Nasal cavity respiratory epithelium epithelial cell of viscerocranial mucosa (primary cell): ENCODE measurements at places on chromosomes 11 and 22. TPM values are rescaled to one million over a fixed set of nuclear protein-coding genes. Genes with fewer than 3 reads are reported as not detected.

OR10D3 gene
- total RNA-seq, result not detected in 2 replicates

TAGLN gene
- 90.6 and 388 TPM in 2 replicates for total RNA-seq

CABP7 gene
- total RNA-seq, result not detected in 2 replicates

MS4A14 gene
- not detected in 2 replicates for total RNA-seq

TSSK2 gene
- under 0.01 TPM in 1 of 2 replicates, not detected in the other for total RNA-seq

GRAP2 gene
- not detected in 2 replicates for total RNA-seq

C11orf42 gene
- not detected in 2 replicates for total RNA-seq

OR51B6 gene
- total RNA-seq, result not detected in 2 replicates

DNAL4 gene
- 29.1 and 38.3 TPM in 2 replicates for total RNA-seq

NAALADL1 gene
- total RNA-seq, result 5.8 and 7.2 TPM in 2 replicates

TYMP gene
- 113 and 148 TPM in 2 replicates for total RNA-seq

LIPT2 gene
- 1.7 and 1.9 TPM in 2 replicates for total RNA-seq

MN1 gene
- total RNA-seq, result 2.4 and 10.4 TPM in 2 replicates

MS4A4A gene
- total RNA-seq, result not detected in 2 replicates

ADM2 gene
- 6.2 and 23.1 TPM in 2 replicates for total RNA-seq

APOBEC3H gene
- total RNA-seq, result not detected in 2 replicates

TREH gene
- not detected in 2 replicates for total RNA-seq

CBLIF gene
- not detected in 2 replicates for total RNA-seq

API5 gene
- 115 and 131 TPM in 2 replicates for total RNA-seq

KCNK7 gene
- total RNA-seq, result 0.57 and 0.68 TPM in 2 replicates

KRTAP5-1 gene
- total RNA-seq, result not detected in 2 replicates

HEPN1 gene
- not detected in 2 replicates for total RNA-seq

KRTAP5-10 gene
- not detected in 2 replicates for total RNA-seq

FZD4 gene
- 0.34 and 2.2 TPM in 2 replicates for total RNA-seq

LRP5 gene
- 20.8 and 87.1 TPM in 2 replicates for total RNA-seq

MUC15 gene
- 1.7 and 4.7 TPM in 2 replicates for total RNA-seq

SLC25A17 gene
- total RNA-seq, result 21.7 and 29.0 TPM in 2 replicates

KCTD14 gene
- 1.6 and 2.4 TPM in 2 replicates for total RNA-seq
